NCI-H460 (cell line): ENCODE measurements at places on chromosomes 5 and 9.

DNA sequence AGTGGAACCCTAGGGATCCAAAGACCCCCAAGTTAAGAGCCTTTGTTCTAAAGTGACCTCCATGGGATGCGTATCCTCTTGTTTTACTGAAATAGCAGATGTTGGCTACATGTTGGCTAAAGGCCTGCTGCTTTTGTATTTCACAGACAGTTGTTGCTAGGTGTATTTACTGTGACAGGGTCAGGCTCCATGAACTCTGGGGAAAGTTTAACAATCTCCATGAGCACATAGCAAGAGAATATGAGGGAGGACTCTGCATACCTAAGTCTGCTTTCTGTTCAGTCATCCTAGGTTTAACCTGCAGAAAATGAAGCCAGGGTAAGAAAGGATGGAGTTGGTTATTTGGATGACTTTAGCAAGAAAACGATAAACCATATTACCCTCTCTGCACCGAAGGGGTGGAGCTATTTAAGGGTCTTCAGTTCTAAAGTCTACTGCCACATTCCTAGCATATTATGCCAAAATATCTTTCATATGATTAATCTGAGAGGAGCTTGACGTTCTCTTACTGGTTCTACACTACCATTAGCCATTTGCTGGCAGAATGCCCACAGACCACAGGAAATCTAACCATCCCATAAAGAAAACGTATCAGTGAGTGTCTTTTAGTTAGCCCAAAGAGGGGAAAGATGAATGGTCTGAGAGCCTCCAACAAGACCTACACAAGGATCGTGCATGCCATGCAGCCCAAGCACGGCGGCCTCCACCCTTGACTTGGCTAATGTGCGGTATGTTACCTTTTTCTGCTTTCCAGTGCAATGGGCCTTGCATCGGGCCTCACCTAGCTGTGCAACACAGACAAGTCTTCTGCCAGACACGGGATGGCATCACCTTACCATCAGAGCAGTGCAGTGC lies 127.8 kb downstream of the SAXO1 start:
- DNase-seq = no peak

GRCh38 chr9:81455462-81456219 lies 233.7 kb downstream of the TLE1 start:
- no peak for DNase-seq

DNA sequence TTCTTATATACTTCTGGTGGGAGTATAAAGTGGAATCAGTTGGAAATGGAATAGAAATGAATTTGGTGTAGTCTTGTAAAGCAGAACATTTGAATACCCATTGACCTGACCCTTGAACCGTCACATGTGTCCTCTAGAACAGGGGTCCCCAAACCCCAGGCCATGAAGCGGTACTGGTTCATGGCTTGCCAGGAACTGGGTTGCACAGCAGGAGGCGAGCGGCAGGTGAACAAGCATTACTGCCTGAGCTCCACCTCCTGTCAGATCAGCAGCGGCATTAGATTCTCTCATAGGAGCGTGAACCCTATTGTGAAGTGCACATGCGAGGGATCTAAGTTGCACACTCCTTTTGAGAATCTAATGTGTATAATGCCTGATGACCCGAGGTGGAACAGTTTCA lies 80.0 kb downstream of the RANBP17 start:
- no peak for DNase-seq

DNA sequence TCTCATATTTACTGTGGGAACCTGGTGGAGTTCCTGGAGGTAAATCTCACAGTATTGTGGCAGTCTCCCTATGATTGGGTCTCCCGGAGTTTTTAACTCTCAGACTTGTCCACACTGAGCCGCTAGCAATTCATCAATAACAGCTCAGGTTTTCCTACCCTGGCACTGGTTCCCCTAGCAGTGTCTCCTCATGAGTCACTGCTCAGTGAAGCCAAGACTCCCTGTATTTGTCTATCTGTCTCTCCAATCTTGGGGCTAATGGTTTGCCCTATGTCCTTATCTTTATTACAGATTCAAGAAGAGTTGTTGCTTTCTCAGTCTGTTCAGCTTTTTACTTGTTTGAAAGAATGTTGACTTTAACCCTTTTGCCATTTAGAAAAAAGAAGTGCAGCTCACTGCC lies 176.7 kb upstream of the FGF10 start:
- DNase-seq = no peak

DNA sequence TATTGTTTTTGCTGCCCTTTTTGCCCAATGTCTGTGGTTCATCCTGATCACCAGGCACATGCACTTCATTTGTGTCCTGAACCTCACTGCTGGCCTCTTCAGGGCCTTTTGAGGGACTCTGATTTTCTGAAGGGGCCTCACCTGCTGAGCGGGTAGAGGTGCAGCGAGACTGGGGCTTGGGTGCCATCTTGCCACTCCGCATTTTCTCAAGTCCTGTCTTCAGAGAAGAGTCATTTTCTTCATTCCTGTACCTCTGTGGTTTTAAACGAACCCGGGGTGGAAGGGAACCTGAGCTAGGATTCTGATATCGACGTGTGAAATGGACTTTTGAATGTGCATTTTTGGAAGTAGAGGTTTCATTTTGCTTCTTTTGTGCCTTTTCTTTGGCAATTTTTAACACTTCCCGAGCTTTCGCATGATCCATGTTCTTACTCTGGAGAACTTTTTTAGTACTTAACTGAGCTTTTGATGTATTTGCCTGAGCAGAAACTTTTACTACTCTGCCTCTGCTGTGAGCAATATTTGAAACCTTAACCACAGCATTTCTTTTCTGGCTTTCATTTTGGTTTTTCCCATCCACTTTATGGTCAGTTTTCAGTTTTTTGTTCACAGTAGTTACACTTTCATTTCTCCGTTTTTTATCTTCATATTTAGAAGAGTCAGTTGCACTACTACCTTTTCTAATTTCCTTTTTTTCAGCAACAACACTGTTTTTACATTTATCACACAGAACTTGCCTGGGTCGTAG lies 26.1 kb downstream of the PWWP2A start:
- DNase-seq = no peak

DNA sequence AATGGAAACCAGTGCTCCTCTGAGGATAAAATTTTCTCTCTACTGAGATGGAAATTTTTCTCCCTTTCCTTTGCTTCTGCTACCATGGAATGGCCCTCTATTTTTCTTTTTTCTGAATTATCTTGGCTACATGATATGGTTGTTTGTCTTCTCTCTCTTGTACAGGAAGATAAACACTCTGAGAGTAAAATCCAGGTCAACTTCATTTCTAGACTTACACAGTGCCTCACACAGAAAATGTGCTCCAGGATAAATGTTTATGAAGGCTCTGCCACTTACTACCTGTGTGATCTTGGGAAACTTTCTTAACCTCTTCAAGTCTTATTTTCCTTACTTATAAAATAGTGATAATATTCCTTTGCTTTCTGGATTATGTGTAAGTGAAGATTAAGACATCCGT lies 153.9 kb downstream of the PRELID2 start:
- DNase-seq = no peak

GRCh38 chr5:104494083-104494482 lies 931.5 kb upstream of the NUDT12 start:
- peak; percentile 45 for DNase-seq

GRCh38 chr5:131384173-131384572 lies 120.3 kb downstream of the CDC42SE2 start:
- no peak for DNase-seq

DNA sequence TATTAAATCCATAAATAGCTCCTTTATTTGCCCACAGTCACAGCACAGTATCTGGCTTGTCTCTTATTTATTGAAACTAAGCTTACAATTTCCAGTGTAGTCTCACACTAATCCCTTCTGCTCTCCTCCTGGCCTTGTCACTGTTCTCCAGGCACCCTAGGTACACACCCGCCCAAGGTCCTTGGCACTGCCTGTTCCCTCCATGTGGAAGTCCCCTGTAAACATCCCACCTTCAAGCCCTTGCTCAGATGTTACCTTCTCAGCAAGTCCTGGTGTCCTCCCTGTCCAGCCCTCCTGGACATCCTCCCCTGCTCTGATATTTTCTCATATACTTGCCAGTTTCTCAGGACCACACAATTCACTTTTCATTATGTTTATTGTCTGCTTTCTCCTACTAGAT lies 44.2 kb upstream of the CFAP157 start:
- no peak for DNase-seq

DNA sequence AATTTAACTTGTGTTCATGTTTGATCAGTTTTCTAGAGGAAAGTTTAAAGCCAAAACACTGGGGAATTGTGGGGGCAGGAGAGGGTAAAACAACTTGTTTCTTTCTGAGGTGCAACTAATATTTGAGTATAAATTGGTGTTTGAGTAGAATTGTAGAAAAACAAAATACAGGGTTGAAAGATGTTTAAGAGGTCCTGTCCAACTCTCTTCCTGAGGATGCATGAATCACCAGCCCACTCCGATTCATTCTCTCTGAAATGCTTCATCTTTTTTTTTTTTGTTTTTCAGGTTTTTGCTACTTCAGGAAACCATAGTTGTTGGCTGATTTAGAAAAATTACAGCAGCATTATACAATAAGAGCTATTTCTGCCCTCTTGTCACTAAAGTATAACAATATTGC lies 42.4 kb upstream of the TMC1 start:
- DNase-seq = no peak

GRCh38 chr5:177368869-177369644 lies 11.3 kb downstream of the RGS14 start:
- DNase-seq = peak; percentile 56
